ENCODE measurements at places on chromosomes 2 and 18.

DNA sequence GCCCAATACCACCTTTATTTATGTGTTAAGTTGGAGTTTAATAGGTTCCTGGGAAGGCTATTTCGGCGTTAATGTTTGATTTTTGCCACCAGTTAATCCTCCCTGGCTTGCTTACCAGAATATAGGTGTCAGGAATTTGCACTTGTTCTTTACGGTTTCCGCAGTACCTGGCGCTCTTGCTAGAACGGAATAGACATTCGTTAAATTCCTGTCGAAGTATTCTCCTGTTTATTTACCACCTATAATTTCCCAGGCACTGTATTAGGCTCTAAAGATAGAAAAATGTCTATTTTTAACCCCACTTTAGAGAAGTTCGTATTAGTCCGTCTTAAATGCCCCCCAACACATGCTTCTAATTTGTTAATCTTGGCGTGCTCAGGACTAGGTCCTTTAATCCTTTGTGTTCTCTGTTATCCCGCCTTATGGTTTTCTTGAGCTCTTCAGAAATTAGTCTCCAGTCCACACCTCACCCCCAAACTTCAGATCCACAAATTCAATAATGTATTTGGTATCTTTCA, 575 bp downstream of the CCDC150 start:
- DNase-seq = no peak

DNA sequence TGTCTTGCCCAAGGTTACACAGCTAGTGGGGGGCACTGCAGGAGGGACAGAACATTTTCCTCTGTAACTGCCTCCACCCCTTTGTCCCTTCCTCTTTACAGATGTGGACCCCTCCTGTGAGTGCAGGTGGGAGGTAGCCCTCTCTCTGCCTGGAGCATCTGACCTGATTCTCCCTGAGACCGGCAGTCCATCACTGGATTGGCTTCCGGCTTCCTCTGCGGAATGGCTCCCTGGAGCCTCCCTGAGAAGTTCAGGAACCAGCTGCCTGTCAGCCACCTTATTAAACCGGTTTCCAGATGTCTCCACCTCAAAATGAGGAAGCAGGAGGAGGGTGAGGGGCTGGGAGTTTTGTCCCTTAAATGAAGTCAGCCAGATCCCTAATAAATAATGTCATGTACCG, 67.3 kb upstream of the TNP1 start:
- DNase-seq = no peak

- no peak for DNase-seq
These were observed 133.0 kb downstream of the COL6A3 start for GRCh38 chr2:237280939-237281338.

- no peak for DNase-seq
These were observed 189.2 kb upstream of the DSEL start for GRCh38 chr18:67705748-67706147.

DNA sequence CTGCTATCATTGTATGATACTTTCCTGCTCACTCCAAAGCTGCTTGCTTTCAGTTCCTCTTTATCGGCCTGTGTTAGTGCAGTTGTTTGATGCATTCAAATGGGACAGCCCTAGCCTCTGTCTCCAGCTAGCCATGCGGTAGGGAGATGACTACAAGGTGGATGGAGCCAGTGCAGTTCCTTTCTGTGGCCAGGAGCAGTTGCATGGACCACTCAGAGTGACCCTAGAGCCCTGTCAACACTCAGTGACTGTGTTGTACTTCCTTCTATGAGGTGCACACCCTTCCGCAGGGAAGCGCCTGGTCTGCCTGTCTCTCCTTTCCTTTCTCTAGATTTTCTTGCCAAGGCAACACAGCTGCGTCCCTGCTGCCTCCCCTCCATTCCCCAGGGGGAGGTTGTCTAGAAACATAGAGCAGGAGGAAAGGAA, 33.8 kb downstream of the KCNS3 start:
- DNase-seq = no peak

DNA sequence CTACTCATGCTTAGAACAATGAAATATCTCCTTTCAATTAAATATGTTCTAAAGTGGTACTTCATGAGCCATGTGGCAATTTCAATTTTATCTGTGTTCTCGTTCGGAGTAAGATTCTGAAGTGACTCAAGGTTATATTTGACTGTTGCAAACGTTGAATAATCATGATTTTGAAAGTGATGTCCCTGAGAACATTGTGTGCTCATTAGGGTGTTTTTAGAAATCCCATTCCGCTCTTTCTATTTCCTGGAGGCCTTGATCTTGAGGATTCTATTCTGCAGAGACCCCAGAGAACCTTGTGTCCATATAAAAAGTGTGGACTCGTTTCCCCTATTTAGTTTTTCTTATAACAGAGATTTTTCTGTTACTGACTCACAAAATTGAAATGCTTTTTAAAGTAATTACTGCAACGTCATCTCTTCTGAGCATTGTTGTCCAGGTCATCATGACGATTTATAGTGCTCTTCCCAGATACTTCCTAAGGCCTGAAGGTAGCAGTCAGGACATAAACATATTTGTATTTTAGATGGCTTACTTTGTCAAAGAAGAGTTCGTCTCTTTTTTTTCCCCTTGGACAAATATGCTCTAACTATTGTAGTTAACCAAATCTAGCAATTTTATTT, 27.2 kb downstream of the IL1R2 start:
- no peak for DNase-seq

All from activated naive CD4-positive, alpha-beta T cell treated with Interleukin-2 at 50 U/mL for 16 hours (primary cell).